ENCODE measurements at places on chromosomes 4 and X. TPM values are rescaled to one million over a fixed set of nuclear protein-coding genes. Genes with fewer than 3 reads are reported as not detected.

The TXK gene
- total RNA-seq, result 0.27 TPM

DNA sequence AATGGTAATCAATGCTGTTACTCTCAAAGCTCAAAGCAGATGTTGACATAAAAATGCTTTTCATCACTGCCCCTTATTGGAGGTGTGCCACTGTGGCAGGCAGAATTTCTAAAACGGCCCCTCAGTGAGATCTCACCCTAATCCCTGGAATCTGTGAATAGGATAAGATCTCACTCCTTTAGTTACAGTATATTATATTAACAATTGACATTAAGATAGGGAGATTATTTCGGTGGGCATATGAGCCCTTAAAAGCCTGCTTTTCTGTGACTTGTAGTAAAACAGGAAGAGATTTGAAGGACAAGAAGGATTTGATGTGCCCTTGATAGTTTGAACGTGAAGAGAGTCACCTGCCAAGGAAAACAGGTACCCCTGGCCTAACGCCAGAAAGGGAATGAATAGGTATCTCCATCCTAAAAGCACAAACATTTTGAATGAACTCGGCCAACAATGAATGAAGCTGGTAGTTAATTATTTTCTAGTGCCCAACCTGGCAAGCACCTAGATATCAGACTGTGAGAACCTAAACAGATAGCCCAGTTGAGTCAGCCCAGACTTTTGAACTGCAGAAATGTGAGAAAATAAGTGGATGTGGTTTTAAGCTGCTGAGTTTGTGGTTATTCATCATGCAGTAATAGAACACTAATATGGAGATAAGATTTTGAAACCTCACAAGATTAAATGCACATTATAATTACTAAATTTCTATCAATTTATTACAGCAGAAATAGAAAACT lies 881.6 kb downstream of the PCDH18 start:
- DNase-seq, result no peak

DNA sequence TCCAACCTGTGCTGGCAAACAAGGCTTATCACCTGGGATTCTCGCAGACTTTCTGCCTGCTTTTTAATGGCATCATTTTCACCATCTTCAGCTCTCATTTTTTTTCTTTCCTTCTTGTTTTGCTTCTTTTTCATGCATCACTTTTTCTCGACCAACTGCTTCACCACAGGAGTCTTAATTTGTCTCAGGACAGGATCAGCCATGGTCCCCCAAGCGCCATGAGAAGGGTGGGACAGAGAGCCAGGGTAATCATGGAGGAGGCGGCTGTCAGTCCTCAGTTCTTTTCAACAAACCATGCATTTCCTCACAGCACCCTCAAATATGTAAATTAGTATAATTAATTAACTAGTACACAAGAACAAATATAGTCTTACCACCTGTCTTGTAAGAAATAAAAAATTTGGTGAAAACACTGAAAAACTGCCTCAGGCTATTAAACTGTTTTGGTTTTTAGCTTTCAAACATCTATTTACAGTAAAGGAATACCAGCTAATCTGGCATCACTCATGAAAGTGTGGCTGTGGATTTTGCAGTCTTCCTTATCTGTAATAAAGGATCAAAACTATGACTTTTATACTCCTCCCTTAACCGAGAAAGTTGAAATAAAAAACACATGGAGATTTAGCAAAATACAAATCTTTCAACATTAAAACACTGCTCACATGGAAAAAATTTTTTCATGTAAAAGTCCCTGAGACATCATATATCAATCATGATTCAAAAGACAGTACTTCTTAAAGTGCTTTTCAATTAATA lies 19.1 kb downstream of the EIF4E start:
- DNase-seq, result no peak

DNA sequence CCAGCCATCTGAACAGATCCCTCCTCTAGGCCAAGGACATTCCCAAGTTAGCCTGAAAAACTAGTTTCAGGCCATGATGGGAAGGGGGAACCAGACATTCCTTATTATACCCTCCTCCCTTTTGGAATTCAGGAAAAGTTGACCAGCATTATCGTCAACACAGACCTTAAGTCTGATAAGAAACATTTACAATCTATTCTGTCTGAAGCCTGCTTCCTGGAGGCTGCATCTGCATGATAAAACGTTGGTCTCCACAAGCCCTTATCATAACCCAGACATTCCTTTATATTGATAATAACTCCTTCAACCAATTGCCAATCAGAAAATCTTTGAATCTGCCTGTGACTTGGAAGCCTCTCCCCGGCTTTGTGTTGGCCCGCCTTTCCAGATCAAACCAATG lies 44.3 kb downstream of the EFHC2 start:
- DNase-seq, result no peak

- no peak for DNase-seq
Observed at GRCh38 chr4:149398993-149399392, 416.6 kb downstream of the IQCM start.

Data from cerebellum (tissue), 4 donors.